Stimulated activated CD8-positive, alpha-beta memory T cell treated with anti-CD3 and anti-CD28 coated beads, Interleukin-2, amount 100 ng/mL, for 1 hour (primary cell): ENCODE measurements at places on chromosomes 11 and 22.

DNA sequence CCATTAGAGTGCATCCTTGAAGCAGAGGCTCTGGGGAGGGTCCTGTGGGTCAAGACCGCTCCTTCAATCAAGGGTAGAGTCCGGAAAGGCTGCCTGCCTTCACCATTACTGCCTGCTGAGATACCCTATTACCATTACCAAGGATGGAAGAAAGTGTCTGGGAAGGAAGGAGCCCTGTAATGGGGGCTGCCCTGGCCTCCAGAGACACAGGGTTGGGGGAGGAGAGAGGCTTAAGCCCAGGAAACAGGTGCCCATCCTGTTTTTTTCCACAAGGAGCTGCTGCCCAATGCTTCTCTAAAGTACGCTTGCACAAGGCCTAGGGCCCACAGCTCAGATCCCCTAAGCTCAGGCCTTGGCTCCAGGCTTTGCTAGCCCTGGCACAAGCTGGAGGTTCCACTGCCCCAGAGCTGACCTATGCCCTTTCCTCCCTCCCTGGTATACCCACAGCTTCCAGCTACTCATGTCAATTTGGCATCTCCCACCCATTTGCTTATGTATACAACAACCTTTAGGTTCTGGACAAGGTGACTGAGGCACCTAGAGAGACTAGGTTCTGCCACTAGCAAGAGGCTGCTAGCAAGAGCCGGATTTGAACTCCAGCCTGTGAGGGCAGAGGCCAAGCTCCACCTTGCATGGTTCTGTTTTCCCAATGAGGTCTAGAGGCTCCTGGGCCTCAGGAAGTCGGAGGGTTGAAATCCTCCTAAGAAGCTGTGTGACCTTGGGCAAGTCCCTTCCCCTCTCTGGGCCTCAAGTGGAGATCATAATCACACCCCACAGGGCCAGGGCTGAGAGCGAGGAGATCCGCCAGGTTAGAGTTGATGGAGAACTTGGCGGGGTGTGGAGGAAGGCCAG, 1.5 kb upstream of the PLCB3 start:
- DNase-seq: no peak

- no peak for DNase-seq
These were observed 186.6 kb downstream of the ADAMTS15 start for GRCh38 chr11:130634961-130635473.

- no peak for DNase-seq
These were observed 92.0 kb downstream of the PRR5L start for GRCh38 chr11:36388071-36388470.

DNA sequence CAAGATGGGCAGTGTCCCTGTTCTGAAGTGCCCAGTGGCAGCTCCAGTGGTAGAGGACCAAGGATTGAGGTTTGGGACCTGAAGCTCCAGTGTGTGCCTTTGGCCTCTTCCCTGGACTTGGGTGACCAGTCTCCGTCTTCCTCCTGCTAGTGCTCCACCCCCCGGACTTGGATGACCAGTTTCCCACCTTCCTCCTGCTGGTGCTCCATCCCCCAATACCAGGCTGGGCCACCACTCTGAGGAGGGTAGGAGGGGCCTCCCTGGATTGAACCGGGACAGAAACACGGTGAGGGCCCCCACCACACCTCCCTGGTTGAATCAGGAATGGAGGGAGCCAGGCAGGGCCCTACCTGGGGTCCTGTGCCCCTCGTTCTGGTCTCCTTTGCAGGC, 10.9 kb upstream of the NEAT1 start:
- DNase-seq: no peak

- peak; percentile 37 for DNase-seq
These were observed at the start of gene QSER1 for GRCh38 chr11:32892355-32893092. Gene QSER1 (plus strand): TSS chr11:32892811. CDS start chr11:32893126, 315 bp downstream.

GRCh38 chr11:8352876-8353505, 89.3 kb upstream of the LMO1 start:
- no peak for DNase-seq

DNA sequence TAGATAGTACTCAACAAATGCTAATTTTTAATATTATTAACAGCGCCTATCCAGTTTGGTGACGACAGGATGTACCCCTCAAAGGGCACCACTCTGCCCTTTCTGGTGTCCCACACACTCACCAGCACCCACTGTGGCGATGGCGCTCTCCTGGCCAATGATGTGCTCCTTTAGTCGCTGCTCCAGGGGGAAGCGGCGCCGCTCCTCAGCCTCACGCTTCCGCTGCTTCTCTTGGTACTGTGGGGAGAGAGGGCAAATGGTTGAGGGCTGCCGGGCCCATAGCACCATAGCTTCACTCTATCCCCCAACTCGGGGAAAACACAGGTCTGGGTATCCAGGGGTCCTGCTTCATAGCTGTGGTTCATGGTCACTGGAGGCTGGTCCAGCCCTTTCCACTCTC, 73.0 kb upstream of the PHOX2A start:
- DNase-seq: no peak

DNA sequence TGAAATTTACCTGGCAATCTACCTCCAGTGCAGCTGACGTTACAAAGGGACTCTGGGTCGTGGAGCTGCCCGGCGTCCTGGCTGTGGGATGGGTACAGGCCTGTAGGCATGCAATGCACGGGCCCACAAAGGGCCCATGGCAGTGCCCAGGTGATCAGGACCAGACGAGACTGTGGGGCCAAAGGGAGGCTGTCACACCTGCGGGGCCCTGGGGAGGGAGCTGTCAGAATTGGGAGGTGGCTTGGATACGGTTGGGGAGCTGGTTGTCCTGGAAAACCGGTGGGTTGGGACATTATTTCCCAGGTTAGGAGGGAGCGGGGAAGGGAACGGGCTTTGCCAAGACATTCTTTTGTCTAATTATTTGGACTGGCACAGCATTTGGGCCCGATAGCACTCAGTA, 958.5 kb downstream of the BRD1 start:
- no peak for DNase-seq

- no peak for DNase-seq
These were observed 5.5 kb upstream of the OR52B6 start for GRCh38 chr11:5575152-5575551.

DNA sequence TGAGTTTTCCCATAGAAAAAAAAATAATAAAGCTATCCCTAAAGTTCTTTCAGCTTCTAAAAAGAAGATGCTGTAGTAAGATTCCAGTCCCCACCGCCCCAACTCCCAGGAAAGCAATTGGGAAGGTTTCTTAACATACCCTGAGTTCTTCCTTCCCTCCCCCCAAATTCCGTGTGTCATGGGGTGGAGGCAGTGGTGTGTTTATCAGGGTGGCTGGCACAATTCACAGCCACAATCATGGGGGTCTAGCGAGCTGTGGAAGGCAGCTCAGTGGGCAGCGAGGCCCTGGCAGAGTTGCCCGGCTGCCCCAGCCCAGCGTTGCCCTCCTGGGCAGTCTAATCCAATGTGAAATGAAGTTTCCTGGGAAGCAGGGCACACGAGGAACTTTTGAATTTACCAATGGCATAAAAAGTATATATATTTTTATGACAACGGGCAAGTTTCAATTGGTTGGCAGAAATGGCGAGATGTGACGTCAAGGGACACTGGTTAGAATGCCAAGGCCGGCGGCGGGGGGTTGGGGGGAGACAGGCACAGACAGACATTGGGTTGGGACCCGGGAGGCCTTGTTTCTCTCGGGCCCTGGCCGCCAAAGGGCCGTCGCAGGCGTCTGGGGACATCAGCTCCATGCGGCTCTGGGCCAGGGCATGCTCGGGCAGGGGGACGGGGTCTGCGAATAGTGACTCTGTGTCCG, 80.7 kb upstream of the PPARA start:
- no peak for DNase-seq

GRCh38 chr11:73257342-73258103, 14.6 kb upstream of the P2RY6 start:
- DNase-seq: no peak

DNA sequence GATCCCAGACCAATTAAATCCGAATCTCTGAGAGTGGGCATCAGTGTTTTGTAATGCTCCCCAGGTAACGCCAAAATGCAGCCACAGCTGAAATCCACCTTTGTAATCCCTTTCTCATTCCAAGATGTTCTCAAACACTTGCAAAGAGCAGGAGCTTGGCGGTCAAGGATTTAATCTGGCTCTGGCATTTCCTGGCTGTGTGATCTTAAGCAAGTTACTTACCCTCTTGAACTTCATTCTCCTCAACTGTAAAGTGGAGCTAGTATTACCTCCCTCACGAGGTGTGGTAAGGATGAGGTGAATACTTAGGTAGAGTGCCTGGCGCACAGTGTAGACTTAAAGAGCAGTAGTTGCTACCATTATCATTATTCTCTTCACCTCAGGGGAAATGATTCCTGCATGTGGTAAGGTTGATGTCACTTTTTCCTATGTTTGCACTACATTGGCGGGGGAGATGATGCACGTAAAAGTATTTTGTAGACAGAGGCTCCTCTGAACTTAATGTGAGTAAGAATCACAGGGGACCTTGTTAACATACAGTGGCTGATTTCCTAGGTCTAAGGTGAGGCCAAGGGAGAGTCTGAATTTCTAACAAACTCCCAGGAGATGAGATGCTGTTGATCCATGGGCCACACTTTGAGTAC, 210.4 kb upstream of the PITPNB start:
- DNase-seq: no peak

DNA sequence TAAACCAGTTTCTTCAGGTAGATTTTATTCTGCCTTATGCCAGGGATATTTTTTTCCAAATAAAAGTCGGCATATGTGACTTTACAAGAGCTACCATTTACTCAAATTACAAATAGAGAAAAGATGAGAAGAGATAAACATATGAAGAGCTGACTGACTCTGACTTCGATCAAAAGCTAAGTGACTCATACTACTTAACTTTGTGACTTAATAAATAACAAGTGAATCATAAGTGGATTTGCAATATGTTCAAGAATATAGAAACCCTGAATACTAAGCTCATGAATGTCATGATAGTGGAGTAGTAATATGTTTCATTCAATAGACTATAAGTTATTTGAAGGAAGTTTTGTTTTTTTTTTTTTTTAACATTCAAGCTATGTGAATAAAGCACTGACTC, 130.5 kb upstream of the ANO3 start:
- no peak for DNase-seq

GRCh38 chr11:33690290-33691065, 10.1 kb downstream of the C11orf91 start:
- no peak for DNase-seq

- no peak for DNase-seq
These were observed 510.2 kb downstream of the METTL15 start for GRCh38 chr11:28618416-28618815.

DNA sequence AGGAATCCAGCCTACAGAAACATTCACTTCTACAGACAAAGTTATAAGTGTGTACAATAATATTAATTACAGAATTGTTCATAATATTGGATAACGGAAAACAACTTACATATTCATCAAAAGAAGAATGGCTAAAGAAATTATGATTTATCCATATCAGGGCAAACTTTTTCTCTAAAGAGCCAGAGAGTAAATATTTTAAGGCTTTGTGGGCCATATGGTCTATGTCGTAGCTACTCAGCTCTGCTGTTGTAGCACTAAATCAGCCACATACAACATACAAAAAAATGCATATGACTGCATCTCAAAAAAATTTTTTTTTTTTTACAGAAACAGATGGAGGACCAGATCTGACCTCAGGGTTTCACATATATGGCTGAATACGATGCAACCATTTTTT, 96.7 kb upstream of the GALNT18 start:
- no peak for DNase-seq

DNA sequence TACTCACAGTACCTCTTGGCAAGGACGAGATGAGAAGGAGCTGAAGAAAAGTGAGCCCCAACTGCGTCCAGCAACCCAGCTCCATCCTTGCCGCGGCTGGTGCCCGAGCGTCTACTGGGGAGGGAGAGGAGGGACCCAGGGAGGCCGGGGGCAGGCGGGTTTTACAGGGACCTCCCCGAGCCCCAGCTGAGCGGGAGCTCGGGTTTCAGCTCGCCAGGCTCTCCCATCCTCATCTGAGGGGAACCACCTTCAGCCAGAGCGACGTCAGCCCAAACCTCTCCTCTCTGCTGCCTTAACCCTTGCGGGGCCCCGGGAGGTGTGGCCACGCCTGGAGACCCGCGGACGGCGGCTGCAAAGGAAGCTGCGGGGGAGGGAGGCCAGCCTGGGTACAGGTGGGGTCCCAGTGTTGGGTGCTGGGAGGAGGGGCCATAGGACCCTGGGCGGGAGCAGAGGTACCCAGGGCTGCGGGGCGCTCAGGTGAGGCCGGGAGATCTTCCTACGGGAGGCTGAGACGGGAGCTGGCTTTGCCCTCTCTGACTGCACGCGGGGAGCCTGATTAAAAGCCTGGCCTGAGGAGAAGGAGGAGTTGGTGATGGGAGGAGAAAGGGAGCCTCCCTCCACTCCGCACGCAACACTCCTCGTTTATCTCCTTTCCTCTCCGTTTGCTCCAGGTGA, at the start of gene PAMR1:
PAMR1 (minus strand) TSS at position 116 of the 675 bp plus-strand sequence; CDS start at position 85, 31 bp downstream.
- no peak for DNase-seq

DNA sequence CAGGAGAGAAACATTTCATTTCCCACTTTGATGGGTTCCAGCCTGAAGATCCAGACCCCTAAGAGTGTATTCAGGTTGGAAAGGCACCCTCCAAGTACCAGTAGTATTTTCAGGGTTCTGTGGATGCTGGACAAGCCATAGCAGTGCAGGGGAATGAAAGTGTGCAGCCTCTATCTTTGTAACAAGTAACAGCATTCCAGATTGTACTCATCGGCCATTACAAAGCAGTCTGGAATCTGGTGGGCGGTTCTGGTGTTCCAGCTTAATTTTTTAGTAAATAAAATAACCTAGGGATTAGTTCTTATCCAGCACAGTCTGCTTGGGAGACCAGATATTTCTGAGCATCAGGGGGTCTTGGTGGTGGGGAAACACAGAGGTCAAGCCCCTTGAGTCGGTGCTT, 22.6 kb downstream of the APLNR start:
- no peak for DNase-seq

GRCh38 chr11:109527496-109527895, 105.5 kb downstream of the C11orf87 start:
- no peak for DNase-seq

GRCh38 chr11:117877120-117877784, 794 bp upstream of the FXYD6 start:
- DNase-seq: no peak
